ENCODE measurements at places on chromosomes 12 and 14. TPM values are rescaled to one million over a fixed set of nuclear protein-coding genes. Genes with fewer than 3 reads are reported as not detected.

The TRIM9 gene
- total RNA-seq, result not detected

The ARHGEF40 gene
- 7.3 TPM for total RNA-seq

The LRRIQ1 gene
- 0.68 TPM for total RNA-seq

The TOMM20L gene
- not detected for total RNA-seq

The DAO gene
- not detected for total RNA-seq

The C1R gene
- total RNA-seq, result 2.0 TPM

The KIF26A gene
- 31.8 TPM for total RNA-seq

The ERBB3 gene
- 0.88 TPM for total RNA-seq

The LRFN5 gene
- total RNA-seq, result not detected

The CCDC175 gene
- not detected for total RNA-seq

The DDIT3 gene
- 7.5 TPM for total RNA-seq

The DICER1 gene
- total RNA-seq, result 38.3 TPM

The LRRC9 gene
- total RNA-seq, result not detected

The NABP2 gene
- total RNA-seq, result 32.9 TPM
